ENCODE measurements at places on chromosomes 12 and 14.

GRCh38 chr12:124098101-124098757 is 125.2 kb downstream of the ZNF664 start:
- DNase-seq = no peak

GRCh38 chr12:6167327-6168280 is 32.6 kb upstream of the CD9 start:
- DNase-seq = peak; percentile 88

DNA sequence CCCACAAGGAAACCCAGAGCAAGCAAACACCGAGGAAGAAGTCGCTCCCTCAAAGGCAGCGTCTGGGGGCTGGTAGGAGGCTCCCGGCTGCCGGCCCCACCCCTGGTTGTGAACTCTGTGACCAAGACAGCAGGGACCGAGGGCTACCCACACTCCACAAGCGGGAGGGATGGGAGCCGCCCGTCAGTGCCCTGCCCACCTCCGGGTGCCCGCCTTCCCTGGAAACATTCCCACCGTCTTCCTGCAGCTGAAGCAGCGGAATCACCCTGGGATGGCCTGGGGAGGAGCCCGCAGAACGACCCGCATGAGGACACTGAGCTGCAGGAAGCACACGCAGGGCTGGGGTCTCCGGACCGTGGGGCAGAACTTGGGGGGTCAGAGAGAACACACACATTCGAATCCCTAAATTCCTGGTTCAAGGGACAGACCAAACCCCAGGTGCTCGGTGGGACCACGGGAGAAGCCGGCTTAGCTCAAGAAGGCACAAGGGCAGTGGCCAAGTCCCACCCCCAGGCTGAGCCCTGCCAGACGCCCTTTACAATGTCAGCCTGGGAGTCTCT is 33.5 kb upstream of the C14orf180 start:
- no peak for DNase-seq

- no peak for DNase-seq
Measured at GRCh38 chr12:112179341-112179740, 54.0 kb downstream of the TRAFD1 start.

DNA sequence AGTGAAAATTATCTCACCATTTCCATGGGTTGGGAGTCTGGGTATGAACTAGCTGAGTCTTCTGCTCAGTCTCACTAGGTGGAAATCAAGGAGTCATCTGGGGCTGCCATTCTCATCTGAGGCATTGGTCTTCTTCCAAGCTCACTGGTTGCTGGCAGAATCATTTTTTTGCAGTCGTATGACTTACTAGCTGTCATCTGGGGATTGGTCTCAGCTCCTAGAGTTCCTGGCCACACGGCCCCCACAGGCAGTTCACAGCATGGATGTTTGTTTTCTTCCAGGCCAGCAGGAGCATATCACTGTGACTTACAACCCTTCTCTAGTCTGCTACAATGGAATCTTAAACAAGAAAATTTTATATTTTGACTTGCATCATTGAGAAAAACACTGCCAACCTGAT is 18.6 kb upstream of the OR10AD1 start:
- no peak for DNase-seq

GRCh38 chr12:46387670-46388069 is 15.1 kb upstream of the SLC38A2 start:
- DNase-seq = peak; percentile 67

DNA sequence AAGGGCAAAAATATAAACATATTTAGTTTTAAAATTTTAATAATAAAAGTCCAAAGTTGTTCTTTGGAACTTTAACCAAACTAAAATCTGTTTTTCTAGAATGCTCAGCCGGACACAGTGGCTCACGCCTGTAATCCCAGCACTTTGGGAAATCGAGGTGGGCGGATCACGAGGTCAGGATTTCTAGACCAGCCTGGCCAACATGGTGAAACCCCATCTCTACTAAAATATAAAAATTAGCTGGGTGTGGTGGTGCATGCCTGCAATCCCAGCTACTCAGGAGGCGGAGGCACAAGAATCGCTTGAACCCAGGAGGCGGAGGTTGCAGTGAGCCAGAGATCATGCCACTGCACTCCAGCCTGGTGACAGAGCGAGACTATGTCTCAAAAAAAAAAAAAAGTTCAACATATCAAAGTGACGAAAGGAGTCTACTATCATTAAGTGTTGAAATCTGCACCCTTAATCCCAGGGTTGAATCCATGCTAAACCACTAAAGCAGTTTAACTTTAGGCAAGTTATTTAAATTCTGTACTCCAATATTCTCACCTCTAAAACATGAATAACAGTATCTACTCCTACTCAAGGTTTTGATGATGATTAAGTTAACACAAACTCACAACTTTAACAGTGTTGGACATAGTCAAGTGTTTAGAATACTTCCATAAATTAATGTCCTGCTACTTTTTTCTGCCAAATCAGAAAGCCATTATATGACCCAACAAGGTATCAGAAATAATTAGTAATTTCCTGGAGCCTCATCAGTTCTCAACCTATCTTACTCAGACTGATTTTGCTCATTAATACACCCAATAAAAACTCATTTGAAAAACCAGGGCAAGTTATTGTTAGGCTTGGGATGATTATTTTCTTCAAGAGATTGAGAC is 11.0 kb downstream of the HNRNPC start:
- no peak for DNase-seq

- DNase-seq = no peak
Measured at GRCh38 chr12:62709311-62709710, 225.6 kb downstream of the PPM1H start.

DNA sequence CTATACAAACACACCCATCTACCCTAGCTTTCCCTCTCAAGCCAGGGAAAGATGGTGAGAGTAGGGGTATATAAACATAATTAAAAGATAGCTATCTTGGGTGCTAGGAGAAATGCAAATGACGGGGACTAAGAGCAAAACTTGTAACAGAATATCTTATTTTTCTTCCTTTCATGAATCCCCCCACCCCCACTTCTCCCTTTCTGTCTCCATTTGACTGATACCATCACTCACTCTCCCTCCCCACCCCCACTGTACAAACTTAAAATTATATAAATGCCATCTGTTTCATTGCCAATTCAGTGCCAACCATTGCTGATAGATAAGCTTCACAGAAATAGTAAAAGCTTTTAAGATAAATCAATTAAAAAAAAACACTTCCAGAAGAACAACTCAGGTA is 268.6 kb downstream of the SLC6A15 start:
- DNase-seq = no peak

GRCh38 chr12:26690601-26691000 is 142.4 kb downstream of the ITPR2 start:
- DNase-seq = no peak

GRCh38 chr14:37901978-37902377 is 305.7 kb upstream of the SSTR1 start:
- no peak for DNase-seq

DNA sequence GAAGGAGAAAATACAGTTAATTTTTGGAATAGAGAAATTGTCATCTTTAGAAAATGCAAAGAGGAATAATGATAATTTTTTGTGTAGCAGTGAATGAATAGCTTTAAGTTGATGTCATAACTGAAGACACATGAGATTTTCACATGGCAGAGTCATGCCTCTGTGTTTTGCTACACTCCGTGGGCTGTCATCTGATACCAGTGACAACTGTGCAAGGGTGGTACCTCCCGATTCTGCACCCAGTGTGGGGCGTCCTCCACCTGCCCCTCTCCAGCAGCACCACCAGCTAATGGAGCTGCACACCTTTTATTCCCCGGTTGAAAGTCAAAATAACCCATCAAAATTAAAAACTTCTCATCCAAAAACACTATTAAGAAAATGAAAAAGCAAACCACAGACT is 47.2 kb downstream of the ANKRD9 start:
- DNase-seq = no peak

DNA sequence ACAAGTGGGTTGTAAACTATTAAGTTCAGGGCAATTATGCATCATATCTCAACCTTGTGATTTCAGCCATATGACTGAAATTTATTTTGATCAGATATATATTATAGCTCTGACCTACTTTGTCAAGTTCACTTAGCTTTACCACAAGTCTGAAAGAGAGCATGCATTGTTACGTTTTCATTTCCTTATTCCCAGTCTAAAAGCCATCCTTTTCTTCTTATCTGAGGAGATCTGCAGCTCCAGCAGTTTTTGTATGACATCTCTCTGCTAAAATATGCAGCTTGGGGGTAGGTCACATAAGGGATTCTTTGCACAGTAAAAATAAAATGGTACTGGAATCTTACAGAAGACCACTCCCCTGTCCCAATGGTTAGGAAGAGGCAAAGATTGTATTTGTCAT is 1682.8 kb upstream of the FLRT2 start:
- DNase-seq = no peak

DNA sequence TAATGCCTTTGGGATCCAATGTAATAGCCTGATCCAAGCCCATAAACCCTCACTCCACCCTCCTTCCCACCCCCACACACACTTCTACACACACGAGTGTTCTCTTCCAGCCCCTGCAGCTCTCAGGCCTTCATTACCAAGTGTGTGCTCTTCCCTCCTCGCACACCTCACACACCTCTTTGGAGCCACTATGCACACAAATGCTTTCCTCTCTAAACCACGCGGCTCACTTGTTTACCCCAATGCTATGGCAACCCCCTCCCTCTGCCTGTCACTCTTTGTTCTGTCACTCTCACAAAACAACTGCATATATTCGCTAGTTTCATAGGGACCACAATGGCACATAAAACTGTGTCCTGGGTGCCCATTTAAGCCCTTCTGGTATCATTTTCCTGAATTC is 35.1 kb downstream of the PPP2R5E start:
- DNase-seq = no peak

DNA sequence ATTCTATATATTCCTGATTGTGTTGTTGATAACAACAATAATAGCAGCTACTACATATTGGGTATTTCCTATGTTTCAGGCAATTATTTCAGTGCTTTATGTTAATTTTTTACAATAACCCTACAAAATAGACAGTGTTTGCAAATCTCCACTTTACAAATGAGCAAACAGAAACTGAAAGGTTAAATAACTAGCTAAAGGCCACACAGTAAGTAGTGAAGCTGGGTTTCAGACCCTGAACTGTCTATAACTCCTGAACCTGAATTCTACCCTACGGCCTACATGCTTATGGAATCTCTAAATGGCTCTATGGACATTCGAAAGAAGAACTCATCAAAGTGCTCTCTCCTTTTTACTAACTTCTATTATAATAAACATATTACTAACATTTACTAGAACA is 19.7 kb upstream of the NUDT4 start:
- DNase-seq = no peak

- DNase-seq = no peak
Measured at GRCh38 chr14:65074449-65075150, 27.7 kb downstream of the MAX start.

DNA sequence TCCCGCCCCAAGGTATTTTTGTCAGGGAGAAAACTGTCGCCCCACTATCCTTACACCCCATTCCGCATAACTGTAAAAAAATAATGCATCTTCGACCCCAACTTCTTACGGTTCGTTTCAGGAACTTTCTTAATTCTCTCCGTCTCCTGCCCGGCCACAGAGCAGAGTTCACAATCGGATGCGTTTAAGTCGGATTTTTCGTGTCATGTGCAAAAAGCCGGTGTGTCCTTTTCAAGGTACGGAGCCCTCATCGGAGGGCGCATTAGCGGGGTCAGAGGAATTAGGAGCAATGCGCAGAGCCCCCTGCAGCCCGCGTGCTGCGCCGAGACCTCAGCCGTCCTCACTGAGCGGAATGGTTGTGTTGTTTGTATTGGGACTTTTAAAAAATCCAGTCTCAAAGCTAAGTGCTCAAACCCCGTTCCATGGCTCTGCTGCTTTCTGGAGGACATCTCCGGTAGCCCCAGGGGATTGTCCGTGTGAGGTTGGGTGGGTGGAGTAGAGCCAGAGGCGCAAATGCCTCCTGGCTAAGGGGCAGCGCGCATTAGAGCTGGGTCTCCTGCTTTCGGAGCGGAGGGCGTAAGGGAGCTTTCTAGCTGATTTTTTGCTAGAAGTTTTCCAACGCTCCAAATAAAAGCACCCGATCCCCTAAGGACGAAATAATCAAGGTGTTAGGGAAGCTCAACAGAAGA is 3.9 kb upstream of the GSC start:
- no peak for DNase-seq

GRCh38 chr12:26496170-26496569 is 300.8 kb downstream of the SSPN start:
- no peak for DNase-seq

GRCh38 chr14:36217027-36217426 is 40.5 kb upstream of the PTCSC3 start:
- DNase-seq = no peak

- DNase-seq = no peak
Measured at GRCh38 chr12:110816248-110816647, 30.5 kb upstream of the CCDC63 start.

GRCh38 chr12:113413488-113413939 is 8.7 kb upstream of the SDSL start:
- DNase-seq = no peak

DNA sequence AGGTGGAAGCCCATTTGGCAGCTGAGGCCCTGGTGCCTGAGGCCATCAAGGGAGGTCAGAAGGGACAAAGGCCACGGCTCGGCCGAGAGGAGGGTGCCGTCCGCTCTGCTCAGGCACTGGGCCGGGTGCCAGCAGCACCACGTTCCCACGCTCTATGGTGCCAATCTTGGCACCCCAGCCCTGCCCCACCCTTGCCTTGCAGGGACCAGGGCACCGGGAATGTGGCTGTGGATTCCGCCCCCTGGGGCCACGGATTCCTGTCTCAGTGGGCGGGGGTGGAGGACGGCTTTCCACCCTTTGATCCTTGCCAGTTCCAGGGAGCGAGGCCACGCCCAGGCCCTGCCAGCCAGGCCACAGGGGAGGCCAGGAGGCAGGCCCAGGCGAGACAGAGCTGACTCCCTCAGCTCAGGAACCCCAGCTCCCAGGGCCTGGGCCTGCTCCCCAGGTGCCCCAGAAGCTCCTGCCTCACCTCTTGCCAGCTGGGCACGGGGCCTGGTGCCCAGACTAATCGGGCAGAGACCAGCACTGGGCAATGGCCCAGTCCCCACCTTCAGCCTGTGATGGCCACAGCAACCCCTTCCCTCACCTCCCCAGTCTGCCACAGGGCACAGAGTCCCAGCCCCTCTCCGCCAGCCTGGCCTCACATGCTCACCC is 26.4 kb upstream of the GPR132 start:
- no peak for DNase-seq

- no peak for DNase-seq
Measured at GRCh38 chr12:105270671-105271255, 34.8 kb upstream of the APPL2 start.

DNA sequence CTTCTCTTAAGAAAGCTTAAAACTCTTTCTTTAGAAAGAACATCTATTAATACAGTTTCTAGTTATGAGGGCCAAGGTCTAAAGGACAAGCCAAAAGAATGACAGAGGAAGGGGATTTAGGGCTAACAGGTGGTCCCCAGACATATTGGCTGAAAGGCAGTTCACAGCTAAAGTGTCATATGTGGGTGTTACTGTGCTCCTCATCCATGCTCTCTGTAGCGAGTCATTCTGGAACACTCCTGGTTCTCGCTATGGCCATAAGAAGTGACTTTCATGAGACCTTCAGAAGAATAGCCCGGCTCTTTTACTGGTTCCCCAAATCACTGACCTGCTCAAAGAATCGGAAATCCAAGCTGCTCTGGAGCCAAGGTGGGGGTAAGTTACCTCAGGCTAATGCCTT is 55.0 kb downstream of the TBK1 start:
- no peak for DNase-seq

GRCh38 chr14:36719823-36720222 is 58.2 kb downstream of the PAX9 start:
- no peak for DNase-seq

GRCh38 chr14:20667957-20668356 is 16.4 kb upstream of the RNASE4 start:
- no peak for DNase-seq
